ENCODE measurements at places on chromosomes 11 and 22.

- no peak for DNase-seq
Measured at GRCh38 chr22:37167176-37167980, 17.7 kb upstream of the IL2RB start.

DNA sequence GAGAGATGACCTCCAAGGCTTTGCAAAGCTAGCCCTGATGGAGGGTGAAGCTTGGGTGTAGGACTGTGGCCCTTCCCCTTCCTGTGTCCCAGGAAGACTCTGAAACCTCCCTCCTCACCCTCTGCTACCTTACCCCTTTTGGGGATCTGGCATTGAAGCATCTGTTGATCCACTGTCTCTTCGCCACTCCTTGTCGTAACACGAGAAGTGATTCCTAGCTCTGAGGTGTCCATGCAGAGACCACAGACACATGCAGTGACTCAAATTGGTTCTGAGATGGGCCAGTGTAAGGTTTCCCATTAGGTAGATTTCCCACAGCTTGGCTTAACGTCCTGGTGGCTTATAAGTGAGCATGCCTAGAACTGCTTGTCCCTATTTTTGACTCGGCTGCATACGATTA lies 101.4 kb downstream of the ZBTB16 start:
- DNase-seq, result no peak

GRCh38 chr11:569158-569885 lies 6.9 kb upstream of the PHRF1 start:
- DNase-seq, result no peak

- no peak for DNase-seq
Measured at GRCh38 chr11:118224511-118225188, at the start of gene JAML. Gene JAML, minus strand, starts transcription at chr11:118225011. Its CDS starts 10,145 bp downstream, at chr11:118214866.

DNA sequence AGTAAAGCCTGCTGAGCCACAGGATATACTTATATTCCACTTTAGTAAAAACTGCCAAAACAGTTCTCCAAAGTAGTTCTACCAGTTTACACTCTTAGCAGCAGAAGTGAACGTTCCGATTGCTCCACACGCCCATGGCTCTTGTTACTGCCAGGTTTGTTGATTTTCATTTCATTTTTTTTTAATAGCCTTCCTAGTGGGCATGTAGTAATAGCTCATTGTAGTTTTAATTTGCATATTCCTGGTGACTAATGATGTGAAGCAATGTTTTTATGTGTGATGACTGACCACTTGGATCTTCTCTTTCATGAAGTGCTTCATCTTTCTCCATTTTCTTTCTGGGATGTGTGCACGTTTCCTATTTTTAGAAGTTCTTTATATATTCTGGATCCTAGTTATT lies 4.8 kb upstream of the C11orf97 start:
- no peak for DNase-seq

GRCh38 chr11:75705541-75705940 lies 12.1 kb upstream of the MOGAT2 start:
- DNase-seq, result no peak

DNA sequence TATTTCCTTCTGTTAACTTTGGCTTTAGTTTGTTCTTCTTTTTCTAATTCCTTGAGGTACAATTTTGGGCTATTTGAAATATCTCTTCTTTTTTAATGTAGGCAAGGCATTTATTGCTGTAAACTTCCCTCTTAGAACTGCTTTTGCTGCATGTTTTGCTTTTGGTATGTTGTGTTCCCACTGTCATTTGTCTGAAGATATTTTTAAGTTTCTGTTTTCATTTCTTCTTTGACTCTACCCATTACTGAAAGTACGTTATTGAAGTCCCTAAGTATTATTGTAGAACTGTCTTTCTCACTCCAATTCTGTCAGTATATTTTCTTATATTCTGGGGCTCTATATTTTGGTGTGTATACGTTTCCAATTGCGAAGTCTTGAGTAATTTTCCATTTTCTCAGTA lies 77.9 kb downstream of the KCNQ1OT1 start:
- no peak for DNase-seq

DNA sequence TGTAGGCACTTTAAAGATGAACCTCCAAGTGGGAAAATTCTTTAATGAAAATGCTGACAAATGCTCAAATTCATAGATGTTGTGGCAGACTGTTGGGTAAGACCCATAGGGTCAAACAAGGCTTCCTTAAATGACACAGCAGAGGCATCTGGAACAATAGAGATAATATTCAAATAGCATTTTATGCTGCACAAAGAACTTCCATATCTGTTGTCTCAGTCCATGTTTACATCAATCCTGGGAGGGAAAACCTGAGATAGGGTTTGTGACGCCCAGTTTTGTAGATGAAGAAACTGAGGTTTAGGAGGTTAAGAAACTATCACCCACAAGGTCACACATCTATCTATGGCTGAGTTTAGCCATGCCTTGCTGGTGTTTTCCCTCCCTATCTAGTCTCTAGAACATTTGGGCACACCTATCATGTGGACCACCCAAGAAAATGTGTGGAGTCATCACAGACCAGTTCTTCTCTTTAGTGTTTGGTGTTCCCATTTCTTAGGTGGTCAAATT lies 106.4 kb downstream of the EHF start:
- DNase-seq, result no peak

- DNase-seq, result no peak
Measured at GRCh38 chr11:78298291-78298771, 109.6 kb downstream of the USP35 start.

GRCh38 chr11:134597452-134597851 lies 185.4 kb upstream of the B3GAT1 start:
- DNase-seq, result no peak

- DNase-seq, result no peak
Measured at GRCh38 chr22:20319041-20319744, 667 bp downstream of the DGCR6L start.

DNA sequence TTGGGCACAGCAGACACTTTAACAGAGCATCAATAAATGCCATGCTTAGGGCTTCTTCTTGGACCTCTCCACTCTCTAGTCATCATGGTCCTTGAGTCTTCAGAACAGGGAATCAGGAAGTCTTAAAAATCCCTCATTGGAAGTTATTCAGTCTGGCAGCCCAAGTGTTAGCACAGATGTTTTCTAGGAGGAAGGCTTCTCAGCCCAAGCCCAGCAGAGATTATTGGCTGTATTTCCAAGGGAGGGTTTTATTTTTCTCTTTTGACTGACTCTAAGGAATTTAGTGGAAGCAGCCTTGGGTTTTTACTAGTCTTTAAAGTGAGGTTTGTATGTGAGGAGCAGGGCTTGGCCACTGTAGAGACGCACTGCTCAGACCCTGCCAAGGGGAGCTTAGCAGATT lies 41.9 kb downstream of the CEP164 start:
- DNase-seq, result no peak

DNA sequence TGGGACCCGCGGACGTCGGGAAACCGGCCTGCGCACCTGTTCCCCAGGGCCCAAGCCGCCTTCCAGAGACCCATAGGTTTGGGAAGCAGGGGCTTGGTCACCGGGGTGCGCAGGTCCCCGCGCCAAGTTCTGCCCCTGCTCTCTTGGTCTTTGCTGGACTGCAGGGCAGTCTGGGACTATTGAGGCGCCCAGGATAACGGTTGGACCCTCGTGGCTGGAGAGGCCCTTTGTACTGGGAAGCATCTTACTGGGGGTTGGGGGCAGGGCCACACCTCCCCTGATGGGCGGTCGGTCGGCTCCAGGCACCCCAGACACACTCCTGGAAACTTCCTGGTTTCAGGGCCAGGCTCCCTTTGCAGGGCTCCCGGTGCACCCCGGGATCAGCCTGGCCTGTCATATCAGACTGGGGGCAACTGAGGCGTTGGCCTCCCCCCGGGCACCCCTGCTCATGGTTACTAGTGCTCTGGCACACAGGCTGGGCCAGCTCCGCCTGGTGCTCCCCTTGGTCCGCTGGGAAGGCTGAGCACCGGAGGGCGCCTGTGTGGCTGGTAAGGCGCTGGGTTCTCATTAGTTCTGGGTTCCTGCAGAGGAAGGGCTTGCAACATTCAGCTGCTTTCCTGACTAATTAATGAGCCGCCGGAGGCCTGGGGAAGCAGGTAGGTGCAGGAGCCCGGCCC lies 1250.5 kb downstream of the BRD1 start:
- DNase-seq, result no peak

DNA sequence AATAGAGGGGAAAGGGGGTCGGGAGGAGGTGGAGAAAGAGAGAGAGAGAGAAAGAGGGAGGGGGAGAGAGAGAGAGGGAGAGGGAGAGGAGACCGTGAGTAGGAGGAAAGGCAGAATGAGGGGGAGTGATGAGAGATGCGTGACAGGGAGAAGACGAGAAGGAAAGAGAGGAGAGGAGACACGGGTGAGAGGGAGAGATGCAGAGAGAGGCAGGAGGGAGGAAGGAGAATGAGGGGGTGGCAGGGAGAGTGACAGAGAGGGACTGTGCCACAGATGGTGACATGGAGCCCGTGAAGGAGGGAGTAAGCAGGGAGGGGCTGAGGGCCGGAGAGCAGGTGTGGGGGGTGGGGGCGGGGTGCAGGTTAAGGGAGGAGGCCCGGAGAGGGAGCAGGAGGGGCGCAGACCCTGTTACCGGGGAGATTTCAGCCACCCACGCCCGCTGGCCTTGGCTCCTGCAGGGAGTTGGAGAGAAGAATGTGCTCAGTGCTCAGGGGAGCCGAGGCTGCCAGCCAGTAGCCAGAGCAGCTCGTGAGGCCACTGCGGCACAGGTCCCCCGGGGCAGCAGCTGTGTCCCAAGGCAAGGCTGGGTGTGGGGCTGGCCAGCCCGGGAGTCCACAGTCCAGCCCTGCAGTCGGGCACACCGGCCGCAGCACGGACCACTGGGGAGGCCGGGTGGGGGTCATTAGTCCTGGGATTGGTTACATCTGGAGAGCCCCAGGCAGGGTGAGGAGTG lies at the start of gene SSTR3:
TSS of gene SSTR3 (minus strand) at position 304 of the 733 bp plus-strand sequence. CDS start 4,674 bp downstream, outside the sequence.
- no peak for DNase-seq

GRCh38 chr11:35681163-35681767 lies 18.7 kb downstream of the TRIM44 start:
- no peak for DNase-seq

DNA sequence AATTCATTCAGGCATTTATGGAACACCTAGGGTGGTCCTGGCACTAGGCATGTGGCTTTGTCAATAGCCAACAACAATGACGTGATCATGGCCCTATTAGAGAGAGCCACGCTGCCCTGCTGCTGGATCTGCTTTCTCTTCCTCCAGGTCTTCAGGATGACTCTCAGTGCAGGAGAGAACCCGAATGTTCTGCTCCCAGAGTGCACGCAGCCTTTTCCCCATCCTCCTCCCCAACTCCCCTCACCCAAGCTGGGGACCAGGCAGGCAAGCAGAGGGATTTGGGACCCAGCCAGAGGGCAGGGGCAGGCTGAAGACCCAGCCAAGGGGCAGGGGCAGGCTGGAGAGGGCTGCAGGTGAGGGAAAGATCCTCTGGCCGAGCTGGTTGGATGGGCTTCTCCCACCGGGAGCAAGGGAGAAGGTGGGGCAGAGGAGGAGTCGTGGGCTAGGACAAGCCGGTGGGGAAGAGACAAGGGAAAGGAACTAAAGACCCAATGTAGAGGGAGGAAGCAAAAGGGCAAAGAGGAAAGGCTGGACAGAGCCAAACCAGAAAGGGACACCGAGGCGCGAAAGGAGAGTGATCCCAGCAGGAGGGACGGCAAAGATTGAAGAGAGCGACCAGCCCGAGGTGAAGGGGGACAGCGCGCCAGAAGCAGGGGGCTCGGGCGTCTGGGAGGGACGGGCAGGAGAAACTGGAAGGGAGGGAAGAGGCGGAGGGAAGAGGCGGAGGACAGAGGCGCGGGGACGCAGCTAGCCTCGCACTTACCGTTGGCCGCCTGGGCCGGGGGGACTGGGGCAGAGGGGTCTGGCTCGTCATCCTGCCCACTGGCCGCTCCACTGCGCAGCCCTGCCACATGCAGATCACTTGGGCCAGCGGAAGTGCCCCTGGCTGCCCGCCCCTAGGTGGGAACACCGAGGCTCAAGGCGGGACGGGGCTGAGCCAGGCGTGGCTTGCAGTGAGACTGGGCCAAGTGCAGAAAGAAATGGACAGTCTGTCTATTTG lies at the start of gene KCTD14:
TSS of gene KCTD14 (minus strand) at position 880 of the 1,000 bp plus-strand sequence. CDS start at position 853, 27 bp downstream.
- no peak for DNase-seq

DNA sequence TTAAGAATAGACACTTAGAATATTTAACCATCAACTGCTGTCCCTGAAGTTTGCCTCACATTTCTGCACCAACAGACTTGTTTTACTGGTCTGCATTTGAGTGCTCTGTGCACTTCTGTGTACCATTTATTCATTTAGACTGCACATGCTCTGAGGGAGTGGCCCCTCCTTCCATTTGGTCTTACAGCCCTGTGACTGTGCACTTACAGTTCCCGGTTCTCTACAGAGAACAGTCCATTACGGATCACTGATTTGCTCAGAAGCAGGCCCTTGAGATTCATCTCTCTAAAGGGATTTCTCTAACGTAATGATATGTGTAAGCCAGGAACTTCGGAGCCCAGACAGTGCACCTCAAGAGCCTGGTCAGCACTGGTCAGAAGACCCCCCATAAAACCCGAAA lies 247.3 kb upstream of the BLID start:
- DNase-seq, result no peak

DNA sequence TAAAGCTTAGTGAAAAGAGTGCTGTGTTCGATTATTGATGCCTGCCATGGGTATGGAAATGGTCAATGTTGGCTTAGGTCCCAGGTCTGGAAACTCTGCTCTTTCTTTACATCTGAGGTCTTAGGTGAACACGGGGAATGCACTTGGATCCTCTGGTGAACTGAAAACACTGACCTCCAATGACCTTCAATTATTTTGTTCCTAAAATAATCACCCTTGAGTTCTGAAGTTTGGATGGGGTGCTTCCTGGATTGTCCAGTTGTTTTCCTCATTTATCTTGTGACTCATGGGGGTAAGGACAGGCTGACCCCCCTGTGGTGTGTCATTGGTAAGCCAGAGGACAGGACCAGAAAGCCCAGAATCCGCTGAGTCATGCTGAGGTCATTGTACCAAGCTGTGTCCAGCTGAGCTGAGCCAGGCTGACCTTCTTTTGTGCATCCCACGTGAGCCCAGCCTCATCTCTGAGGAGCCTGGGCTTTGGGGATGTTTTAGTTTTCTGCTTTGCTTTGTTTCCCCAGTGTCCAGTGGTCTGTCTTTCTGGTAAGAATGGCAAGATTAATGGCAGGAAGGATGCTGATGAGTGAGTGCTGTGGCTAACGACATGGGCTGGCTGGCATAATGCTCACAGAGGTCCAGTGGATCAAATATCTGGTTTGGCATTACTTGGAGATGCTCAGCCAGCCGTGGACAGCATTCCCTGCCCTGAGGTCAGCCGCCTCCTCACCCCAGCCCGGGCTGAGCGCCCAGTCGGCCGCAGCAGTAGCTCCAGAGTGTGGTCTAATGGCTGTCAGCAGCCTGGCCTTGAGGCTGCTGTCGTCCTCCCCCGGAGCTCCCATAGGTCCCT lies 35.6 kb downstream of the AMPD3 start:
- no peak for DNase-seq

DNA sequence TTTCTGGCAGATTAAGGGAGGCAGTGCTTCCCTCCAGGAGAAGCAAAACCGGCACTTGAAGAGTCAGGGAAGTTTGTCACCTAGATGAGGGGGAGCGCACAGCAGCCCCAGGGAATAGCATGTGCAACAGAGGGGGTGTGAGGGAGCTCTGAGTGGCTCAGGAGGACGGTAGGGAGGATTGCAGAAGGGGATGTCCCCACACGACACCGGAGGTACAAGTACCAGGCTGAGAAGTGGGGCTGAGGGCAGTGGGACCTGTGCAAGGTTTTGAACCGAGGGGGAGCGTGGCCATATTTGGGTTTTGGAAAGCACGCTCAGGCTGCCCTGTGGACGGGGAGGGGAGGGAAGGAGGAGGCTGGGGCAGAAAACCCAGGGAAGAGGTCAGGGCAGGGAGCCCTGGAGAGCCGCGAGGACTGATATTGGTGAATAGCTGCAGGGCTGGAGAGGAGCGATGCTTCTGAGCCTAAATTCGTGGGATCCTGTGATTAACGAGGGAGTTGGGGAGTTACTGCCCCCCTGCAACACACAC lies 17.9 kb upstream of the TMPRSS6 start:
- DNase-seq, result no peak
